ENCODE measurements at places on chromosomes 6 and 20. TPM values are rescaled to one million over a fixed set of nuclear protein-coding genes. Genes with fewer than 3 reads are reported as not detected.

GRCh38 chr6:158744986-158745430 lies 74.2 kb downstream of the EZR start:
- DNase-seq, result no peak

- no peak for DNase-seq
Measured at GRCh38 chr20:50817776-50818172, 22.9 kb downstream of the BCAS4 start.

- no peak for DNase-seq
Measured at GRCh38 chr20:63767456-63767855, 27.9 kb downstream of the SLC2A4RG start.

Gene KIF13A
- 8.4 TPM for polyA plus RNA-seq

Gene SYNDIG1
- polyA plus RNA-seq, result 2.8 TPM

Gene MYB
- polyA plus RNA-seq, result 4.2 TPM

Gene IP6K3
- 0.16 TPM for polyA plus RNA-seq
